Hepatocyte (in vitro differentiated cells): ENCODE measurements at places on chromosomes 4 and X. TPM values are rescaled to one million over a fixed set of nuclear protein-coding genes. Genes with fewer than 3 reads are reported as not detected.

The MXRA5 gene
- 8.9 and 11.3 TPM in 2 replicates for polyA plus RNA-seq

DNA sequence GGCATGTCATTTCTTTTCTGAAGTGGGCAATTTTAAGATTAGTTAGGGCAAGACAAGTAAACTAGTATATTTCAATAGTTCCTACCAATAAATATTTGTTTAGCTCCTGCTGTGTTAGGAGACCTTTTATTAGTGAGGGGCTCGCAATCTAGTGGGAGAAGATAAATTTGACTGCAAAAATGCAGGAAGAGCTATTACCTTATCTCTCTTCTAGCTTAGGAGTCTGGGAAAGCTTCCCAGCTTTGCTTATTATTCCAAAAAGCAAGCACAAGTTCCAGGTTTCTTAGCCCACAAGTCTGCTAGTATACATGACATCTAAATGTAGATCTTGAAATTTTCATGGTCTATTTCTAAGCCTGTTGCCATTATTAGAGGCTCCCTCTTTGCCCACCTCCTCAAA lies 191.1 kb downstream of the GC start:
- DNase-seq: no peak

GRCh38 chr4:128630871-128631270 lies 178.6 kb upstream of the JADE1 start:
- DNase-seq: no peak

GRCh38 chr4:3470244-3471097 lies 7.4 kb downstream of the DOK7 start:
- DNase-seq: no peak

- no peak for DNase-seq
Measured at GRCh38 chr4:185167234-185167633, 24.2 kb downstream of the SLC25A4 start.

- peak; percentile 73 for DNase-seq
Measured at GRCh38 chr4:184383497-184384055, 90.8 kb downstream of the IRF2 start.

- DNase-seq: peak; percentile 7
Measured at GRCh38 chr4:158535130-158535614, 13.5 kb downstream of the RXFP1 start.

GRCh38 chr4:142940425-142941330 lies 94.6 kb upstream of the INPP4B start:
- DNase-seq: no peak

The STBD1 gene
- polyA plus RNA-seq: 25.3 and 29.7 TPM in 2 replicates

DNA sequence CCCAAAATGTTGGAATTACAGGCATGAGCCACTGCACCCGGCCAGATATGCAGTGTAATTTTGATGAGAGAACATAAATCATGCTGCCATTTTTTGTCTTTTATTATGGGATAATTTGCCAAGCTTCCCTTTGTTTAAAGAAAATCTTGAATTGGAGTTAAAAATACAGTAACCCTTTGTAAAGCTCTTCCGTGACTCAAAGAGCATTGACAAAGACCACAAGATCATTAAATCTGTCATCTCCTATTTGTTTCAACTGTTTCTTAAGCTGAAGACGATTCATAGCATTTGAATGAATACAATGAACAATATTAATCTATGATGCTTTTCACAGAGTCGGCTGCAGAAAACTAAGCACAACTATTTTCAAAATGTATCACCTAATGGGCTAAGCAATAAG lies 132.6 kb downstream of the ANAPC4 start:
- no peak for DNase-seq

The MAGEA12 gene
- polyA plus RNA-seq: not detected in 2 replicates

DNA sequence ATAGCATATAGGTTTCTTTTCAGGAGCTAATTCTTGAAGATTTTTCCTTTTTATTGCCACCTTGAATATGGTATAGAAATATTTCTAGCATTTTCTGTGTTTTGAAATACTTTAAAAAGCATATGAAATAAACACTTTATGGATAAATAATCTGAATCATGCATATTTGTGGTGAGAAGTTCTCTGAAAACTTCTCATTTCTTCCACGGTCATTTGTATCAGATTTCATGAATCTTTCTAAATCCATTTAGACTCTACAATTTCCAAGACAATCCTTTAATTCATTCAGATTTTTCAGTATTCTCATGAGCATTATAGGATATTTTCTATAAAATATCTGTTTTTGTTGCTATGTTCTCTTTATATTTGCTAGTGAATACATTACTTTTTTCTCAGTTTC lies 16.2 kb upstream of the CA5B start:
- DNase-seq: no peak

The GPRASP1 gene
- 1.9 and 3.3 TPM in 2 replicates for polyA plus RNA-seq

GRCh38 chr4:79043138-79043537 lies 103.9 kb upstream of the PAQR3 start:
- DNase-seq: no peak

DNA sequence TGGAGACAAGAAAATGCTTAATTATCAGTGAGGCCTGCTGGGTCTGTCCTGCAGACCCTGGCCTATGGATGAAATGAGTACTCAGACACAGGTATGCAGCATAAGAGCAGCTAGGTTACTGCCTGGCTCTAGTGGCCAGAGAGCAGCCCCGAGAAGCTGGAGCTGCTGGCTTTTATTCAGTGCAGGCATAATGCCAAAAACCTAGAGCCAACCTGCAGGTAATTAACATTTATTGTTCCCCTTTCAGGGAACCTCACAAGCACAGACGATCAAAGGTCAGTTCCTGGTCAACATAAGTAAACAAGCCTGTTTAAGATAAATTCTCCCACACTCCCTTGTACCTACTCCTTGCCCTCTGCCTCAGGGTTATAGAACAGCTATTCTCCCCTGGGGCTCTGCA lies 13.3 kb downstream of the IDS start:
- peak; percentile 47 for DNase-seq

The DUSP21 gene
- not detected in 2 replicates for polyA plus RNA-seq

DNA sequence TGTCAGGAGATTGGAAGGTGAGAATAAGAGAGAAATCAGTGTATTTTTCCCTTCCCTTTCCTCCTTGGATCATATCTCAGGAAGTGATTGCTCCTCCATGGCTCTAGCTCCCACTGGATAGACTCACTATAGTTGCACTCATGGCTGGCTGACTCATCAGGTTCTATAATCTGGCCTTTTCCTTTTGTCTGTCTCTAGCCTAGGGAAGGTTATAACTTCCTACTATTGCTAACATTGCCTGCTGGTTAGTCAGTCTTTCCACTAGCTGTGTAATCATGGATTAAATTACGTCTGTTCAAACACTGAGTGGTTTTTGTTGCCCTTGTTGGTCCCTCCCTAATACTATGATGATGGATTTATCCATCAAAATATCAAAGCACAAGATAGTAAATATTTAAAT lies 195.5 kb upstream of the VEGFC start:
- peak; percentile 55 for DNase-seq

The VCX3B gene
- polyA plus RNA-seq: not detected in 2 replicates

DNA sequence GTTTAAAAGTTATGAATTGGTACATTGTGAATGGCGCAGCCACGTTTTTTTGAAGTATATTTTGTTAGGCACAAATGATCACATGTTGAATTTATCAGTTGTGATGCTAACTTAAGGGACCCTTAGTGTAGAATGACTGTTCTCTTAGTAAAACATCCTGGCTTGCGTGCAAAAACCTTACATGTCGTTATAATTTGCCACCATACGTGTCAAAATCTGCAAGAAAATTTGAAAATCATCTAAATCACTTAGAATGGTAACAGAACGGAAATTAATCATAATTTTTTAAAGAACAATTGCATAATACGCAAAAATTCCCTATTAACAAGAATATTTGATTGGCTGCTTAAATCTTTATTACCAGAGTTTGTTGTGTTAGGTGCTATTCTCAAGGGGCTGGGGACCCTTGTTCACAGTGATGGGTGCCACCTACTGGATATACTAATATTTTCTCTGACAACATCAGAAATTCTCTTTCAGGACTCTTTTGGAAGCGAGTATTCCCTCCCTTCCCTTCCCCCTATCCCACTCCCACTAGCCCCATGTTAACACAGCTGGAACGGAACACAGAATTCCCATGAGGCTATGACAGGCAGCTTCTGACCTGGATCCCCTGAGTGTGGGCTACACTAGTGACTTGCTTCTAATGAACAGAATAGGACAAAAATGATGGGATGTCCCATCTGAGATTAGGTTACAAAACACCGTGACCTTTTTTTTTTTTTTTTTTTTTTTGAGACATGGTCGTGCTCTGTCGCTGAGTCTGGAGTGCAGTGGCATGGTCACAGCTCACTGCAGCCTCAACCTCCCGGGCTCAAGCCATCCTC lies 71.8 kb downstream of the SUPT20HL2 start:
- peak; percentile 64 for DNase-seq
